ENCODE measurements at places on chromosomes 12 and 14. TPM values are rescaled to one million over a fixed set of nuclear protein-coding genes. Genes with fewer than 3 reads are reported as not detected.

The CIROP gene
- polyA plus RNA-seq, result not detected

The GSG1 gene
- polyA plus RNA-seq, result 0.34 TPM

The BCL2L14 gene
- polyA plus RNA-seq, result 2.2 TPM

The IGFBP6 gene
- polyA plus RNA-seq, result 57.3 TPM

The MAP3K9 gene
- polyA plus RNA-seq, result 1.0 TPM

The LRRIQ1 gene
- 2.4 TPM for polyA plus RNA-seq

The TMEM120B gene
- 9.0 TPM for polyA plus RNA-seq

The GYS2 gene
- not detected for polyA plus RNA-seq

The GPR137C gene
- 0.24 TPM for polyA plus RNA-seq

The KRT2 gene
- polyA plus RNA-seq, result not detected
